Calu3 (cell line): ENCODE measurements at places on chromosomes 4 and X. TPM values are rescaled to one million over a fixed set of nuclear protein-coding genes. Genes with fewer than 3 reads are reported as not detected.

The RBMXL3 gene
- not detected in 2 replicates for total RNA-seq

The RNF150 gene
- total RNA-seq: 0.14 and 0.17 TPM in 2 replicates

The ITIH6 gene
- 0.47 TPM in 1 of 2 replicates, not detected in the other for total RNA-seq

GRCh38 chr4:108637856-108638255 is 12.5 kb upstream of the OSTC start:
- no peak for DNase-seq

- DNase-seq: no peak
Measured at GRCh38 chr4:10960389-10960788, 275.8 kb upstream of the CLNK start.

- no peak for DNase-seq
Measured at GRCh38 chr4:85486425-85487086, 11.6 kb downstream of the ARHGAP24 start.

DNA sequence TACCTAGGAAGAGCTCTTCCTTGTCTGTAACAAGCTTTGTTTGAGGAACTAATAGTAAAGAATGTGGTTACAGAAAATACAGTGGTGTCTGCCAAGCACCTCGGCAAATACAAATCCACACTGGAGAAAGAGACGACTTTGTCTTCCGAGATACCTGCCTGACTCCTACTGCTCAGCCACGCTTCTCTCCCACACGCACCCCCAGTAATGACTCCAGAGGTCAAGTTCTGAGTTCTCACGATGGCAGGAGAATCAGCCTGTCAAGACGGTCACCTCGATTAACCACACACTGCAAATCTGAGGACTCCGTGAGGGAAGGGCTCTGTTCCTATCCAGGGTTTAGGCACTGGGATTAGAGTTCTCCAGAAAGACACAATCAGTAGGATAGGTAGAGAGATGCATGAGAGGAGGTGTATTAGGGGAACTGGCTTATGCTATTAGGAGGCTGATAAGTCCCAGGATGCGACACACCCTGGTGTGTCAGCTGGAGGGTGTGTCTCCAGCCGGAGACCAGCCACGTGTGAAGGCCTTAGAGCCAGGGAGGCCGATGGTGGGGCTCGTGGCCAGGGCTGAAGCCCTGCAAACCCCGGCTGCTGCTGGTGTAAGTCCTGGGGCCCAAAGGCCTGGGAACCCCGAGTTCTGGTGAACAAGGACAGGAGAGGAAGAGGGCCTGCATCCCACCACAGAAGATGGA is 8.4 kb upstream of the TRIML2 start:
- DNase-seq: no peak

DNA sequence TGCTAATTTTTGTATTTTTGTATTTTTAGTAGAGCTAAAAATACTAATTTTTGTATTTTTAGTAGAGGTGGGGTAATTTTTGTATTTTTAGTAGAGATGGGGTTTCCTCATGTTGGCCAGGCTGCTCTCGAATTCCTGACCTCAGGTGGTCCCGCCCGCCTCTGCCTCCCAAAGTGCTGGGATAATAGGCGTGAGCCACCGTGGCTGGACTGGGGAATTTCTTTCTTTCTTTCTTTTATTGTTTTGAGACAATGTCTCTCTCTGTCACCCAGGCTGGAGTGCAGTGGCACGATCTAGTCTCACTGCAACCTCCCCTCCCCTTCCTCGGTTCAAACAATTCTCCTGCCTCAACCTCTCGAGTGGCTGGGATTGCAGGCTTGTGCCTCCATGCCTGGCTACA is 83.0 kb downstream of the FAM193A start:
- no peak for DNase-seq

DNA sequence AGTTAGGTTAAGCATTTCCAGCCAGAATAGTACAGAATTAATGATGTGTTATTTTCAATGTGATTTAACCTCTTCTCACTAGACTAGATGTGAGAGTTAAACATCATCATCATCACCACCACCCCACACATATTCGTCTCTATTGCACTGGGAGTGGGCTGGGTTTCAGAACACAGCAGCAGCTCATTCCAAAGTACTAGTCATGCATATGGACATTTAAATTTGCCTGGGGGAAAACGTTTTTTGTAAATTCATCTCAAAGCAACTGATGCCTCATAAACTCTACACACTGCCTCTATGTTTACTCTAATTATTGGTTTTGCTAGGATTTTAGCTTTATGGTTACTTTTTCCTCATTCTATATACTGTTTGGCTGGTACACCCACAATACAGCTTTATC is 509.1 kb downstream of the PPP4R3C start:
- DNase-seq: no peak

- no peak for DNase-seq
Measured at GRCh38 chr4:137471461-137471860, 60.8 kb downstream of the PCDH18 start.
